Stimulated activated CD8-positive, alpha-beta memory T cell treated with anti-CD3 and anti-CD28 coated beads, Interleukin-4, amount 100 ng/mL, for 48 hours (primary cell): ENCODE measurements at places on chromosomes 2 and 18.

- peak; percentile 71 for DNase-seq
Observed at GRCh38 chr2:290090-290722, 2.3 kb upstream of the ALKAL2 start.

GRCh38 chr2:85475799-85476490 lies 57.4 kb downstream of the SH2D6 start:
- no peak for DNase-seq

DNA sequence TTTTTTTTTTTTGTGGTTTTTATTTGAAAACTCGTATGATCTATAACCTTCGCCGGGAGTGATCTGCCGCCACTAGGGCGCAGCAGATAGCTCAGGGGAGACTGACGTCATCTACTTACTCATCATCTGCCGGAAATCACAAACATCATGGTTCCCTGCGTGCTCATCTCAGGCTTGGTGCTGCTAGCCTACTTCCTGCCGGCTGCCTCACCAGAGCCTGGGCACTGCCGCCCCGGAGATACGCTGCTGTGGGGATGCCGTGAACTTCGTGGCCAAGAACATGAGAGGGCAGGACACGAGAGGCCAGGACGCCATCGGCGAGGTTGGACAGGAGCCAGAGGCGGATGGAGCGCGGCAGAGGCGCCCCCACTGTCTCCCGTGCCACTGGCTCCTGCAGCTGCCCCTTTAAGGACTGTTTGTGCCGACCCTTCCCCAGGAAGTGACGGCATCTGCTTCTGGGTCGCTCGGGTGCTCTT lies 68.8 kb downstream of the DOK6 start:
- peak; percentile 65 for DNase-seq

DNA sequence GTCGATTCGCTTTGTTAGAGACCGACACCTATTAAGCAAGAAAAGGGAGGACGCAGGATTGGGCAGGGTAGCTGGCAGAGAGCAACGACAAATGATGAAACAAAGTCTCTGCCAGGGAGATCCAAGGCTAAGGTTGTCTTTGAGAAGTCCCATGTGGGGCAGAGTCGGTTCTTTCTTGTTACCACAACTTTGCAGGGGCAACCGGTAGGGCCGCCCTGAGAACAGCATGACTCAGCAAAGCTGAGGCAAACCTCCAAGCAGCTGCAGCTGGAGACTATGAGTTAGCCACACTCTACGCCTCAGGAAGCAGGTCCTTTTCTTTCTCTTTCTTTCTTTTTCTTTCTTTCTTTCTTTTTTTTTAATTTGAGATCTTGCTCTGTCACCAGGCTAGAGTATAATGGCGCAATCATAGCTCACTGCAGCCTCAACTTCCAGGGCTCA lies 452.3 kb upstream of the ID2 start:
- peak; percentile 50 for DNase-seq

DNA sequence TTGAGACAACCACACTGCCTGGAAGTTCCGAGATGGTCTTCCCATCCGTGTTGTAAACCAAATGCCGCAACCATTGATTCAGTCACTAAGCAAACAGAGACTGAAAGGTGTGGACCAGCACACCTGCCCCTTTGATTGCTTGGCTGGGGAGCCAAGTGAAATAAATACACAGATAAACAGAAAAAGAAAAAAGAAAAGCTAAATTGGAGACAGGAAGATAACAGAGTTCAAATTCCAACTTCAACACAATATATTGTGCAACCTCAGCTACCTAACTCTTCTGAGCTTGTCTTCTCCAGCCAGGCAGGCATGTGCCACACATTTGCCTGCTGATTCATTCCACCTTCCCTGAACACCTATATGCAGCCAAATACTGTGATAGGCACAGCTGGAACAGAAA lies 110.9 kb downstream of the PID1 start:
- DNase-seq: no peak

GRCh38 chr18:3081584-3081991 lies 68.6 kb upstream of the LPIN2 start:
- DNase-seq: no peak

DNA sequence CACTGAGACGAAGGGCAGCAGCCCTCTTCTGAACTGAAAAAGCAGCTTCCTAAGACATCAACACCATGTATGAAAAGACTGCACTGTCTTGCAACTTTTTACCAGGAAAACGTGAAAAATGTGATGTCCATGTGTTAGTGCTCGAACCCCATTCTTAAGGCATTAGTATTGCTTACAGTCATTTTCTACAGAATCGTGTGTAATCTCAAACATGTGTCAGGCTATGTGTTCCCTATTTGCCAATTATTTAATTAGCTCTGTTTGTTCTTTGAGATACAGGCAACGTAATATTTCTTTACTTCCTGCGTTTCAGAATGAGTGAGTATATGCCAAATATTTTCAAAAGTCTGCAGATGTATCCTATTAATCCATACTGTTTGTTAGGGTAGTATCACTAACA lies 307.7 kb upstream of the CCDC68 start:
- DNase-seq: no peak

GRCh38 chr2:196639180-196640030 lies at the start of gene CCDC150:
Gene CCDC150, plus strand, starts transcription at chr2:196639715. Its CDS starts 52 bp downstream, at chr2:196639767.
- peak; percentile 95 for DNase-seq
